Midbrain (tissue), 1 donor: ENCODE measurements at places on chromosomes 4 and X.
A peak's percentile ranks its signal among the peaks of the same experiment; 100 is the strongest.

DNA sequence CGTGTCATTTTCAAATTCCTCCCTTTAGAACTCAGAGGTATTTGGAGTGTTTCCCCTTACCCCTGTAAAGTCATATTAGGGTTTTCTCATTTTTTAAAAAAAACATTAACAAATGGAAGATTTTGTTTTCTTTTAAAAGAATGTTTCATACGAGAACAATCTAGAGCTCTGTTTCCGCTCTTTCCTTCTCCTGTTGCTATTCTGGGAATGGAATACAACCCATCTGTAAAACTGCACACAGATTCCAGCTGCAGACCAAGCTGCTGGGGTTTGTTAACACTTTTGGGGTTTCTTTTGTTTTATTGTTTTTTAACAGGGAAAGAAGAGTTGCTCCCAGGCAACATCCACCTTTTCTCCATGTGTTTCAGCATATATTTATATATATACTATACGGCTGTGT is 61.3 kb downstream of the HCCS start:
- no peak for DNase-seq

DNA sequence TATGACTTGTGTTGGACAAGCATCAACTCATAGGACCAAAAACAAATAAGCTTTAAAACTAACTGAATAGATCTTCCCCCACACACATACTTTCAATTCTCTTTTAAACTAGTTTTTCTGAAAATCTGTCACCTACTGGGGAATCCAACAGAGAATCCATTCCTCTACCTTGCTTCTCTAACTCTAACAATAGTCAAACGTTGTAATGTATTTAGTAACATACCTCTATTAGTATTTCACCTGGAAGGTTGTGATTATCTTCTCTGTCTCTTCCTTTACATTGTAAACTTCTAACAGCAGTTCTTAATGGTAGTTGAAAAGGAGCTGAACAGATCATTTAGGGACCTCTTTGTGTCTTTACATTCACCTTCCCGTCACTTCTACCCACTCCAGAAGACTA is 337.1 kb upstream of the FAM241A start:
- no peak for DNase-seq

DNA sequence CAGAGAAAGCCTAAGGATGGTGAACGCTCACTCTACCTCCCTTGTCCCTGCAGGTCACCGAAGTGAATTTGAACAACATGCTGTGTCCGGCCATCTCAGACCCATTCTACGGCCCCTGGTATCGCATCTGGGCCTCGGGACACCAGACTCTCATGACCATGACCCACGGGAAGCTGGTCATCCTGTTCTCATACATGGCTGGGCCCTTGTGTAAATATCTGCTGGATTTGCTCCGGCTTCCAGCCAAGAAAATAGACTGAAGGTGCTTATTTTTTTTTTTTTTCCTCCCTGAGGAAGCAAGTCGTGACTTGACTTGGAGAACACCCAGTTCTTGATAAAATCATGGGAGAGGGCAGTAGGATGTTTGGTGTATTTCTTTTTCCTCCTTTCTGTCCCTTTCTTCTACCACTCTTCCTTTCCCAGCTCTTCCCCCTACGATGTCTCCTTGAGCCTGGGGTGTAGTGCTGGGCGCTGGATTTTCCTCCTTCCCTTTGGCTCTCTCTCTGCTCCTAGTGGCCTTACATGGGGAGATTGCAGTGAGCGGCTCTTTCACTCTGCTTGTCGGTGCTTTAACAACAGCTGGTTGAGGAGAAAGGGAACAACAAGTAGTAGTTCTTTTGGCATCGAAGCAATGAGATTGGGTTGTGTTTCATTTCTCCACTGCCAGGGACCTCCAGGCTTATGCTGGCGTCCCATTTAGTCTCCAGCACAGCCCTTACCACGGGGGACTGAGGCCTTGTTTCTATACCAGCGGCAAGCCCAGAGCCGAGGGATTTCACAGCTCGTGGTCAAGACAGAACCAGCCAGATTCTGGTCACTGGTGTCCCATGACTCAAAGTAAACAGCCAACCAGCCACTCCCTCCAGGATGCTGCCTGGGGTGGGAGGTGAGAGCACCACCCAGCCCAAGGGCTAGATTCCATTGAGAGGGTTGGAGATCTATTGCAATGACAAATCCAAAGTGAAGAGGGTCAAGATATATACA is 144.4 kb downstream of the AMMECR1 start:
- DNase-seq = no peak

GRCh38 chr4:79759793-79760192 is 313.2 kb downstream of the ANTXR2 start:
- no peak for DNase-seq

DNA sequence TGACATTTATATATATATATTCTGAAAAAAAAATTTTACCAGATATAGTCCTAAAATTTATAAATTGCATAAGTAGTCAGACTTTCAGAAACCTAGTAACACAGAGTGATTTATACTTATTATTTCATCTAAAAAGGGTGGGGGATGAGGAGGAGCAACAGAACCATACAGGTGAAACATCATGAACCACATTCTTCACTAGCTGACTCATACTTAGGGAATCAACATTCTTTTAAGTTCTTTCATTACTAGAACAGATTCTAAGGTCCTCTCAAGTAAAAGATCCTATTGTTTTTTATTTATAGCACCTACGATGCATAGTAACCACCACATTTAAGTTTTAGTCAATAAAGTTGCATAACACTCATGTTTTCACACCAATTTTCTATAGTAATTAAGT is 166.1 kb downstream of the LRBA start:
- DNase-seq = no peak

DNA sequence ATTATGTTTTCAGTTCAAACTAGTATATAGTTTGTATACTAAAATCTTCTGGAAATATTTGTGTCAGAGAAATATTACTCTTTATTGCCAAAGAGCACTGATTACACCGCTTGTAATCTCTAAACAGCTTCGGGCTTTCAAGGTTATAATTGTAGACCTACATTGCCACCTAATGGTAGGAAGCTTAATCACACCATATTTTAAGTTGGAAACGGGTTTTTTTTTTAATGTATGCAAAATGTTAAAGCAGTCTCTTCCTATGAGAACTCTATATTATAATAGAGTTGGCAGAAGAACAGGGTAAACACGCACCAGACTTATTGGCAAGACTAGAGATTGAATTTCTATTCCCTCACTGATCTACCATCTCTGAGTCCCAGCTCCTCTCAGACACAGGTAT is 19.5 kb upstream of the NFXL1 start:
- DNase-seq = peak; percentile 33

- no peak for DNase-seq
Observed at GRCh38 chr4:183172881-183173280, 73.8 kb downstream of the WWC2 start.

- no peak for DNase-seq
Observed at GRCh38 chrX:107482046-107482445, 32.6 kb downstream of the FRMPD3 start.

GRCh38 chr4:71524756-71525155 is 185.9 kb downstream of the SLC4A4 start:
- DNase-seq = no peak

DNA sequence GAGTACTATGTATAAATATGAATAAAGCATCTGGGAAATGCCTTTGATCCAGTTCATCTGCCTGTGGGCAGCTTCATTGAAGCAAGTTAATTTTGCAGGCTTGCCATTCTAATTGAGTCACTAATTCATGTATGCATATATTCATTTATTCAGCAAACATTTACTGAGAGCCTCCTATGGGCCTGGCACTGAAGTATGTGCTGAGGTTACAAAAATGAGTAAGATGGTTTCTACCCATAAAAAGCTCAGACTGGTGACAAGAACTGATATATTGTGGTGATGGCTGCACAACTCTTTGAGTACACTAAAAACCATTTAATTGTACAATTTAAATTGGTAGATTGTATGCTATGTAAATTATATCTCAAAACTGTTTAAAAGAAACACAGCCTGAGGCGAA is 1.1 kb upstream of the MRPL1 start:
- DNase-seq = peak; percentile 19

DNA sequence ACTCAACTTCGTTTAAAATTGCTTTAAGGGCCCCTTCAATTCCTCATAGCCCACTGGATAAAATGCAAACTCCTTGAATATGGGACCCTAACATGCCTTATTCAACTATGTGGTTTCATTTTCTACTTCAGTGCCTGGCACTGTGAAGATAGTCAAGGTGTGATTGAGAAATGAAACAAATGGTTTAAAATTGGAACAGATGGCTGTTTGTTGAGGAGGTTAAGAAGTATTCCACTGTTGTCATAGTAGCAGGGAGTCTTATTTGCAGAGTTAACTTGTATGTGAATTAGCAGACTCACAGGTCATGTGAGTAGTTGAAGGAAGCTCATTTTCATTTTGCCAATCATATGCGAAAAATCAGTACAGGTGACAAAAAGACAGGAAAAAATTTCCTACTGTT is 593.3 kb downstream of the KCTD8 start:
- DNase-seq = no peak

DNA sequence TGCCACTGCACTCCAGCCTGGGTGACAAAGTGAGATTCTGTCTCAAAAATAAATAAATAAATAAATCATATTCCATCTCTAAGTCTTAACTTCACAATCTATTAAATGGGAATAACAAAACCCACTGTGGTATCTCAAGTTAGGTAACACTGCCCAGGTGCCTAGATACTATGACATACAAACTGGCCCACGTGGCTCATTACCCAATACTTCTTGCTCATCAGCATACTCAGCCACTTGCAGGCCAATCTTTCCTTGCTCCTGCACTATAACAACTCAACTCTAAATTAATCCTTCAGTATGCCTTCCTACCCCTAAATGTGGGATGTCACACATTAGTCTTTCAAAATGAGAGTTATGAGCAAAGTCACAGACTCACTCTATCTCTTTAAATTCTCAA is 230.1 kb downstream of the OPHN1 start:
- no peak for DNase-seq

- no peak for DNase-seq
Observed at GRCh38 chrX:17579026-17579425, 158.3 kb upstream of the SCML1 start.

DNA sequence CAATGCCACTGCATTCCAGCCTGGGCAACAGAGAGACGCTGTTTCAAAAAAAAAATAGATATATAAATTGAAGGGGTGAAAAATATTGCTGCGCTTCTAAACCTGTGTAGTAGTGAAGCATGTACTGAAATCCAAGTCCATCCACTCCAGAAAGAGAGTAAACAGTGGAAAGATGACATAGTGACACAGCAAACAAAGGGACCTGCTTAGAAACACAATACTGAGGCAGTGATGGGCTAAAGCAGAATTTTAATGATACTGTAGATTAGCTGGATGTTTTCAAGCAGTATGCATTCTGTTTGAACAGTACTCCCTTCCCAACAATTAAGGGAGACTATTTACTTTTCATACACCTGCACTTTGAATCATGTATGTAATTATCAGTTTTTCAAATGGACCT is 42.5 kb downstream of the TFDP3 start:
- no peak for DNase-seq
